ENCODE measurements at places on chromosomes 2 and 18.

GRCh38 chr2:167451496-167452289 is 563.4 kb downstream of the XIRP2 start:
- no peak for DNase-seq

DNA sequence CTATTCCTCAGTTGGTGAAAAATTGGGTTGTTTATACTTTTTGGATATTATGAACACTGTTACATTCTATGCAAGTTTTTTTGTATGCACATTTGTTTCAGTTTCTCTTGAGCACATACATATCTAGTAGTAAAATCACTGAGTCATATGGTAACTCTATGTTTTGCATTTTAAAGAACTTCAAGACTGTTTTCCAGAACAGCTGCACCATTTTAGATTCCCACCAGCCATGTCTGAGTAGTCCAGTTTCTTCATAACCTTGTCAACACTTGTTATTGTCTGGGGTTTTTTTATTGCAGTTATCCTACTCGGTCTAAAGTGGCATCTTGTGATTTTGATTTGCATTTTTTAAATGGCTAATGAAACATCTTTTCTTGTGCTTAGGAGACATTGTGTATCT is 100.3 kb upstream of the OTOS start:
- DNase-seq, result no peak

- no peak for DNase-seq
Observed at GRCh38 chr2:10165861-10166675, 43.5 kb downstream of the RRM2 start.

GRCh38 chr2:20213651-20214565 is 11.0 kb downstream of the SDC1 start:
- no peak for DNase-seq

DNA sequence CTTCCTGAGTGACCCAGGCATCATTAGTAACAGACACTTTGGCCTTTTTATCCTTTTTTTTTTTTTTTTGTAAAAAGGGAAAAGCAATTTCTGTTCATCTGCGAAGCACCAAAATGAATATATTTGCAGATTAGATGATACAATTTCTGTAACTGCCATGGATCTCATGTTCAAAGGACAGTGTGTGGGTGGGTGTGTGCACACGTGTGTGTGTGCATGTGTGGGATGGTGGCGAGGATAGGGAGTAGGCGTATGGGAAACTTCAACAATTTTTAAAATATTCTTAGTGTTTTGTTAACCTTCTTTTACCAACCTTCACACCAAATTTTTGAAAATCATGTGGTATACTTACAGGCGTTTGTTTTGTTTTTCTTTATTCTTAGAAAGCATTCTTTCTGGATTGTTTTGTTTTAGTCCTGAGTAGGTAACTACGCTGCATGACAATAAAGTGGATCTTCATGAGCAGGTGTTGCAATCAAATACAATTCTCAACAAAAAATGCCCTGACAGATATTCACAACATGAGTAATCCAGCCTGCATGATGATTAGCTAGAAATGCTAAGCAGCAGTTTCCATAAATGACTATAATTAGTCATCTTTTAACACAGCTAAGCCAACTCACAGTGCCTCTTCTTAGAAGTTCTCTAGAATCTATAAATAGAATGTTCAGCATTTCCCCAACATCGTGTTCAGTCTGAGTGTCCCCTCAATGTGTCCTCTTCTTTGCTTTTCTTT is 53.5 kb upstream of the RMDN2 start:
- DNase-seq, result no peak

DNA sequence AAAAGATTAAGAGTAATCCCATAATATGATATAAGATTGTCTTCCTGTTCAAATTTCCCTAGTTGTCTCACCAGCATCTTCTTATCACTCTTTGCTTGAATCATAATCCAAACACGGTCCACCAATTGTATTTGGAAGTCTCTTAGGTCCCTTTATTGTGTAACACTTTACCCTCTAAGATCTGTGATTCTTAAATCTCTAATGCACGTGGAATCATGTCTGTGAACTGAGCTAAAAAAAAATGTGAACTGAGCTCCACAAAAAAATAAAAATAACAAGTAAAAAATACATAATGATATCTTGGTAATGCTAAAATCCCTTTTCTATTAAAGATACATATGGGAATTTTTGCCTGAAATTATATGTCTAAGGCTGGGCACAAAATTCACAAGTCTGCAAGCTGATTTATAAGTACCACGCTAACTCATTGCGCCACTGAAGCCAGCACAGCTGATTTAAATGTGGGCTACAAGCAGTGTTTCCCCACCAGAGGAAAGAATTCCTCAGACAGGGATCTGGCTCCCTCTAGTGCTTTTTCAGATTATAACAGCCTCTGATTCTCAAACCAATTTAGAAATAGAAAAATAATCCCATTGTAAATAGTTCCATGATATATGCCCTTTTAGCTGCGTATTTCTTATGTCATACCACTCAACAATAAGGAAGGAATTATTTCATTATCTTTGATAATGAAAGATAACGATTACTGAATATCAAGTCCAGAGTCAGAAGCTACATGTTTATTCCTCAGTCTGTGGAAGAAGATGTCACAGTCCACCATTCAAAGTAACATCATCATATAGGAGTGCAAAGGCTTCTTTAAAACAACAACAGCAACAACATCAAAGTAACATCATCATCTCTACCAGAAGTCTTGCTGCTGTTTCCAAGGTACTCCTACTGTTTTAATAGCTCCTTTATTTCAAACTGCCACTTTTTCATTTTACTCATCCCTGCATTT is 22.9 kb downstream of the RBM43 start:
- DNase-seq, result peak; percentile 5

- no peak for DNase-seq
Observed at GRCh38 chr2:70902067-70902442, 33.6 kb upstream of the ATP6V1B1 start.

- no peak for DNase-seq
Observed at GRCh38 chr2:168426861-168427260, 29.2 kb upstream of the CERS6 start.

GRCh38 chr2:157685572-157685971 is 56.9 kb upstream of the ACVR1C start:
- DNase-seq, result no peak

GRCh38 chr2:222465746-222466145 is 41.4 kb downstream of the SGPP2 start:
- DNase-seq, result no peak

GRCh38 chr2:120881981-120882788 is 146.5 kb downstream of the GLI2 start:
- no peak for DNase-seq

DNA sequence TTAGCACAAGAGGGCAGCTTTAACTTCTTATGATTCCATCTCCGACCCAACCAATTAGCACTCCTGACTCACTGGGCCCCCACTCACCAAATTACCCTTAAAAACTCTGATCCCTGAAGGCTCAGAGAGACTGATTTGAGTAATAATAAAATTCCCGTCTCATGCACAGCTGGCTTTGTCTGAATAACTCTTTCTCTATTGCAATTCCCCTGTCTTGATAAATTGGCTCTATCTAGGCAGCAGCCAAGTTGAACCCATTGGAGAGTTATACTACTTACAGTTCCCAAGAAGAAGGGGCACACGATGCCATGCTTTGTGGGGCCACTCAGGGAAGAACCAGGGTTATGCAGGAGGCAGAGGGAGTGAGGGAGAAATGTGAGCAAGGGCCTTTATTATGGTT is 632.8 kb downstream of the TSN start:
- no peak for DNase-seq

DNA sequence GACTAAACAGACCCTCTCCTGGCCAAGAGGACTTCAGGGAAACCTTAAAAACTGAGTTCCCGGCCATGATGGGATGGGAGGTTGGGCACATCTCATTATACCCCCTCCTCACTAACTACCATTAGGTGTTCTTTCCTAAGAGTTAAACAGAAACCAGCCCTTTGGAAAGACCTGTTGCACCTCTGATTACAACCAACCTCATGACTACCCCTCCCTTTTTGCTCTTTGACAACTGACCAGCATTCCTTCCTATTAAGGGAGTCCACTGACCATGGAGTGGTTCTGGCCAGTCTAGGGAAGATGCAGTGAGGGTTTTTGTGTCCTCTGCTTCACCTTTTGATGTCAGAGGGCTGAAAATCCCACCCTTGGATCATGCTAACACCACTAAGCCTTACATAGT is 44.5 kb upstream of the FRZB start:
- no peak for DNase-seq

GRCh38 chr2:167508709-167509108 is 620.4 kb downstream of the XIRP2 start:
- no peak for DNase-seq

GRCh38 chr2:42049221-42050009 is 1.6 kb downstream of the PKDCC start:
- no peak for DNase-seq

DNA sequence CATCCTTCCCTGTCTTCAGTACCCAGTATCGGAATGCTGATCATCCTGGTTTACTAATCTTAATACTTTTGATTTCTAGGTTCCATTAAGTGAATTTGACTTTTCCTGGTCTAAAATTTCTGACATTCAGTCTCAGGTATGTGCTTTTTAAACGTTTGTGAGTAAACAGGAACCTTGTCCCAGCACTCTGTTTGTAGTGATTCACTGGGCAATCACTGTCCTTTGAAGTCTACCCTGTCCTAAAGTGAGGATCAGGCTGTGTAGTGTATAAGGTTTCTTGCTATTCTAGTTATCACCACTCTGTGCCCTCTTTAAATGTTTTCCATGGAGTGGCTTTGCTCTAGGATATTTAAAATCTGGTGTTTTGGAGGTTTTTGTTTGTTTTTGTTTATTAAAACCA is 14.4 kb downstream of the DDX18 start:
- DNase-seq, result no peak

- DNase-seq, result no peak
Observed at GRCh38 chr2:38149531-38149930, 73.6 kb upstream of the CYP1B1 start.

GRCh38 chr2:203586696-203587095 is 51.6 kb upstream of the RAPH1 start:
- no peak for DNase-seq
